Gastroesophageal sphincter (tissue), 4 donors: ENCODE measurements at places on chromosomes 12 and 14. TPM values are rescaled to one million over a fixed set of nuclear protein-coding genes. Genes with fewer than 3 reads are reported as not detected.

Gene KCNC2
- total RNA-seq, result not detected

Gene SLC25A29
- total RNA-seq, result 36.4 TPM

Gene EP400
- total RNA-seq, result 12.6 TPM

Gene ARID2
- 28.9 TPM for total RNA-seq

Gene TAS2R7
- not detected for total RNA-seq

Gene SCAF11
- total RNA-seq, result 124 TPM

Gene CLEC1B
- not detected for total RNA-seq

Gene LALBA
- not detected for total RNA-seq

Gene ERC1
- 54.4 TPM for total RNA-seq

Gene TAS2R9
- total RNA-seq, result not detected

Gene ARL6IP4
- total RNA-seq, result 327 TPM

Gene LTBR
- total RNA-seq, result 139 TPM

Gene BBS10
- 18.4 TPM for total RNA-seq

Gene ATP5MC2
- 197 TPM for total RNA-seq

Gene PIWIL1
- not detected for total RNA-seq

Gene FIGNL2
- 0.13 TPM for total RNA-seq

Gene CLEC4D
- 1.1 TPM for total RNA-seq

Gene C12orf54
- not detected for total RNA-seq

Gene HOXC6
- total RNA-seq, result not detected

Gene MBD6
- total RNA-seq, result 8.9 TPM

Gene CD4
- 14.1 TPM for total RNA-seq

Gene TRPV4
- total RNA-seq, result not detected

Gene SLC2A13
- total RNA-seq, result 20.6 TPM
